A375 (cell line): ENCODE measurements at places on chromosomes 7 and 10. TPM values are rescaled to one million over a fixed set of nuclear protein-coding genes. Genes with fewer than 3 reads are reported as not detected.

Gene SLC26A3
- total RNA-seq = not detected in 2 replicates

Gene INMT
- total RNA-seq = 0.11 and 0.42 TPM in 2 replicates

Gene GDI2
- 152 and 176 TPM in 2 replicates for total RNA-seq

Gene GNAT3
- not detected in 2 replicates for total RNA-seq

Gene PRKG1
- 1.1 and 1.3 TPM in 2 replicates for total RNA-seq

Gene NKX6-2
- total RNA-seq = not detected in 2 replicates

Gene COL28A1
- 0.03 TPM in 1 of 2 replicates, not detected in the other for total RNA-seq

Gene COL17A1
- total RNA-seq = 0.57 and 3.7 TPM in 2 replicates

Gene NEBL
- 2.2 and 7.8 TPM in 2 replicates for total RNA-seq

Gene GBX1
- not detected in 2 replicates for total RNA-seq

Gene ADAM8
- 4.5 and 4.6 TPM in 2 replicates for total RNA-seq

Gene SH2D4B
- total RNA-seq = 0.03 and 0.30 TPM in 2 replicates

Gene LIPF
- total RNA-seq = not detected in 2 replicates

Gene PPP1R17
- not detected in 2 replicates for total RNA-seq

Gene TACR2
- 0.08 TPM in 1 of 2 replicates, not detected in the other for total RNA-seq

Gene FAM180A
- total RNA-seq = not detected in 2 replicates

Gene MKI67
- total RNA-seq = 83.6 and 85.4 TPM in 2 replicates

Gene ZNF212
- total RNA-seq = 12.2 and 13.5 TPM in 2 replicates

Gene UBE2D1
- total RNA-seq = 5.7 and 6.0 TPM in 2 replicates

Gene ASB4
- total RNA-seq = not detected in 2 replicates
